ENCODE measurements at places on chromosomes 3 and 15. TPM values are rescaled to one million over a fixed set of nuclear protein-coding genes. Genes with fewer than 3 reads are reported as not detected.

- no peak for DNase-seq
Measured at GRCh38 chr3:146813496-146813895, 208.3 kb upstream of the PLSCR5 start.

- no peak for DNase-seq
Measured at GRCh38 chr3:138549179-138549977, 44.7 kb downstream of the CEP70 start.

GRCh38 chr15:38130740-38131498 lies 121.7 kb upstream of the SPRED1 start:
- peak; percentile 23 for DNase-seq

GRCh38 chr15:32730677-32731654 lies 13.2 kb downstream of the GREM1 start:
- peak; percentile 78 for DNase-seq

DNA sequence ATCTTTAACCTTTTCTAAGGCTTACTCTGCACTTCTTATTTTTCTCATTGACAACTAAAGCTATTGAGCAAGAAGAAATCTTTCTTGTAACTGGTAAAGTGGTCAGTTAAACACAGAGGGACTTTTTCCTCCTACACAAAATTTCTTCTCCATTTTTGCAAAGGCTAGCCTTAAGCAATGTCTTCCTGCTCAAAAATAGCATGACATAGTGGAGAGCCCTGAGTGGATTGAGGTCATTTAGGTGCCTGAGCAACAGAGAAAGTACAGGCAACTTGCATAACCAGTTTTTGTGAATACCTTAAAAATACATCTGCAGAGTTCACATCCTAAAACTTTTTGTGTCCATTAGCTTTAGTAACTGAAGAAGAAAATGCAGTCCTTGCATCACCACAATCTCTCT lies 144.7 kb upstream of the TTC14 start:
- no peak for DNase-seq

GRCh38 chr3:18791752-18792151 lies 356.6 kb upstream of the KCNH8 start:
- no peak for DNase-seq

GRCh38 chr3:190370369-190370768 lies 17.6 kb upstream of the CLDN16 start:
- DNase-seq: no peak

- no peak for DNase-seq
Measured at GRCh38 chr3:98003306-98003969, 31.2 kb upstream of the RIOX2 start.

- peak; percentile 41 for DNase-seq
Measured at GRCh38 chr15:100131321-100132224, 210.2 kb downstream of the ADAMTS17 start.

GRCh38 chr3:66450390-66451022 lies 50.3 kb downstream of the LRIG1 start:
- DNase-seq: peak; percentile 80

The HACD3 gene
- total RNA-seq: 23.7 TPM

The CPNE9 gene
- total RNA-seq: not detected

The RYR3 gene
- 0.44 TPM for total RNA-seq
